ENCODE measurements at places on chromosomes 7 and 10. TPM values are rescaled to one million over a fixed set of nuclear protein-coding genes. Genes with fewer than 3 reads are reported as not detected.

ESYT2 gene
- 57.6 TPM for polyA plus RNA-seq

CLRN3 gene
- polyA plus RNA-seq = not detected

GRCh38 chr7:131861620-131862346, 305.4 kb upstream of the PODXL start:
- no peak for DNase-seq

GRCh38 chr7:124881981-124882380, 47.6 kb downstream of the POT1 start:
- DNase-seq = no peak

Measured in adrenal gland (tissue), 19 donors.